Endodermal cell (in vitro differentiated cells): ENCODE measurements at places on chromosomes 1 and 21. TPM values are rescaled to one million over a fixed set of nuclear protein-coding genes. Genes with fewer than 3 reads are reported as not detected.

- DNase-seq: no peak
Observed at GRCh38 chr1:28807986-28808385, 4.0 kb upstream of the OPRD1 start.

DNA sequence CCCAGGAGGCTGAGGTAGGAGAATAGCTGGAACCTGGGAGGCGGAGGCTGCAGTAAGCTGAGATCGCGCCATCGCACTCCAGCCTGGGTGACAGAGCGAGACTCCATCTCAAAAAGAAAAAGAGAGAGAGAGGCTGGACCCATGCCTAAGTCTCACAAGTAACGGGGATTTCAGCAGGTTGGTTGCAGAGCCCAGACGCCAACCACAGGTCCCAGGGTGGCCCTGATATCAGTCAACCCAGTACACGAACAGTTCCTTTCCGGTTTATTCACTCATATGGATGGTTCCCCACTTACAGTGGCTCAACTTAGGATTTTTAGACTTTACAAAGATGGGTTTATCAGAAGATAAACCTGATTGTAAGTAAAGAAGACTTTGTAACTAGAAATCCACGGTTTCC lies 40.9 kb downstream of the CLSTN1 start:
- no peak for DNase-seq

DNA sequence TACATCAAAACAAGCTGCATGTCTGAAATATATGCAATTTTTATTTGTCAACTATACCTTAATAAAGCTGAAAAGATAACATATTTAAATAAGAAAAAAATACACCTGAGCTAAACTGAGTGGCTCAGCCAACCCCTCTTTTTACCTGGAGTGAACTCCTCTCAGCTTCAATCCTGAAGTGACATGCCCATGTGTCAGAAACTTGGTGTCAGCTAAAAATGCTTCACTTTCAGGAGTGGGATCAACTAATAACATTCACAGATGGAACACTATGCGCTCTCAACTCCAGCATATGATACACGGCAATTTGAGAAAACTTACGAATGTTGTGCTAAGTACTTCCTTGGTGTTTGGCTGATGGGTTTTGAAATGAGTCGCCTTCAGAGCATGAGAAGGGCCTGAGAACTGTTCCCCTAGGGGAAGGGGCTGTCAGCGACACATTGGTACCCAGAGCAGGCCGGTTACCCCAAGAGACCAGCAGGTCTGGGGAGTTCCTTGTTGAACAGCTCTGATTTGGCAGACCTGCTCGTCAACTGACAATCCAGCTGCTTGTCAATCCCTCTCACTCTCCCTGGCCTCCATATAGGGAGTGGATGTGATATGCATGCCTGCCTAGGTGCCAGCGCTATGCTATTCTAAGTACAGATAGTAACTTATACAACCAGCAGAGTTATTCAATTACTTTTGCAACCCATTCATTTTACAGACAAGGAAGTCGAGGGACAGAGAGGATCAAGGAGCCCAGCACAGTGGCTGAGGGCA lies 267.7 kb downstream of the PCP4 start:
- DNase-seq: no peak

DNA sequence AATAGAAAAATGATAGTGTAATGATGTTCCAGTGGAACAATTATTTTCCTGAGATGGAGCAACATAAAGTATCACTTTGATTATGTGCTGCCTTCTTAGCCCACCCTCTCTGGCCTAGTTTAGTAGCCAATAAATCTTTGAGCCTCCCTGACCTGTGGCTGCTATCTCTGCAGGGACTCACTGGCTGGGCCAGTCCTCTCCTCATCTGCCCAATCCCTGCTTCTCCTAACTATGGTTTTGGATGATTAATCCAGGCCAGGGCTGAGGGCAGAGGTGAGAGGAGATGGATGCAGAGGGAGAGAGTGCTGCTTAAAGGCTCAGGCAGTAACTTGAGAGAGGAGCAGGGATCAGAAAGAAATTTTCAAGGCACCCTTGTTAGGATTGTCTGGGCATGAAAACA lies 89.0 kb upstream of the CD34 start:
- peak; percentile 12 for DNase-seq

Gene LCE1D
- not detected in 3 replicates for total RNA-seq
